ENCODE measurements at places on chromosomes 11 and 22.

DNA sequence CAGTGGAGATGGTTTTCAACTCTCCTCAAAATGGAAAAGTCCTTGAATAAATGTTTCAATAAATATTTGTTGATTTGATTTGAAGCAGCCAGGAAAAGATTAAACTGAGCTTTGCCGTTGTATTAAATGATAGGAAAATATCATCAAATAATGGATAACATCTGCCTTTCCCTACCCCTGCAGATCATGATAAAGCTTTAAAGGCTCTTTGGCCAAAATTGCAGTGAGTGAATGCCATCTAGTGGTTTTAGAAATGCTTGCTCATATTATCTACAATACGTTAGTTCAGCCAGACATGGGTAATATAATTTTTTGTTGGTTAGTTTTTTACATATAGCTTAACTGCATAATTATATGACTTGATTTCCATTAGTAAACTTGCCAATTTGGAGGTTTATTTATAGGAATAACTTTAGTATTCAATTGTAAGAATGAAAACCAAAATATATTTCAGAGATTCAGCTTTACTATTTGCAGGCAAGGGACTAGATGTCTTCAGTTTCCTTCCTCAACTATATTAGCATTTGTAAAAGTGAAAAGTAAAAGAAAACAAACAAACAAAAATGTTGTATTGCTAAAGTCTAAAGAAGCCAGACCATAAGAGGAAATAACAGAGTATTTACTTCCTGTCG, 159.2 kb downstream of the MSANTD4 start:
- DNase-seq = no peak

- DNase-seq = no peak
Observed at GRCh38 chr22:24023204-24023789, 12.2 kb downstream of the CABIN1 start.

GRCh38 chr22:30452861-30453260, 19.0 kb downstream of the SEC14L3 start:
- no peak for DNase-seq

- no peak for DNase-seq
Observed at GRCh38 chr22:28015676-28016601, 96.9 kb upstream of the PITPNB start.

GRCh38 chr11:4066910-4067309, 27.7 kb upstream of the RRM1 start:
- no peak for DNase-seq

DNA sequence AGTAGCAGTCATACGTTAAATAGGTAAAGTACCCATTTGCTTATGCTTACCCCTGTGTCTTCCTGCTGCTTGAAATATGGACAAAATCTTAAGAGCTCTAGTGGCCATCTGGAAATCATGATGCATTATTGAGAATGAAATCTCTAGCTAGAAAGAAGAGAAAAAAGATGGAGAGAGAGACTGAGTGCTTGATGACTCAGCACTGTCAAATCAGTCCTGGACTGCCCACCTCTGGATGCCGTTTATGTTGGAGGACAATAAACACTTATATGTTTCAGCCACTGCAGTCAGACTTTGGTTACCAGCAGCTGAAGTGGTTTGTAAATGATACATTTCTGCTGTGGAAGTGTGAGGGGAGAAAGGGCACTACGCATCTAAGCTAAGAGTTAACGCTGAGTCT, 3.6 kb downstream of the OR8B4 start:
- no peak for DNase-seq

GRCh38 chr11:107564877-107565218, 687 bp downstream of the ALKBH8 start:
- no peak for DNase-seq

Measured in activated T-cell treated with anti-CD3 and anti-CD28 coated beads for 48 hours (primary cell).